ENCODE measurements at places on chromosomes 12 and 14.

DNA sequence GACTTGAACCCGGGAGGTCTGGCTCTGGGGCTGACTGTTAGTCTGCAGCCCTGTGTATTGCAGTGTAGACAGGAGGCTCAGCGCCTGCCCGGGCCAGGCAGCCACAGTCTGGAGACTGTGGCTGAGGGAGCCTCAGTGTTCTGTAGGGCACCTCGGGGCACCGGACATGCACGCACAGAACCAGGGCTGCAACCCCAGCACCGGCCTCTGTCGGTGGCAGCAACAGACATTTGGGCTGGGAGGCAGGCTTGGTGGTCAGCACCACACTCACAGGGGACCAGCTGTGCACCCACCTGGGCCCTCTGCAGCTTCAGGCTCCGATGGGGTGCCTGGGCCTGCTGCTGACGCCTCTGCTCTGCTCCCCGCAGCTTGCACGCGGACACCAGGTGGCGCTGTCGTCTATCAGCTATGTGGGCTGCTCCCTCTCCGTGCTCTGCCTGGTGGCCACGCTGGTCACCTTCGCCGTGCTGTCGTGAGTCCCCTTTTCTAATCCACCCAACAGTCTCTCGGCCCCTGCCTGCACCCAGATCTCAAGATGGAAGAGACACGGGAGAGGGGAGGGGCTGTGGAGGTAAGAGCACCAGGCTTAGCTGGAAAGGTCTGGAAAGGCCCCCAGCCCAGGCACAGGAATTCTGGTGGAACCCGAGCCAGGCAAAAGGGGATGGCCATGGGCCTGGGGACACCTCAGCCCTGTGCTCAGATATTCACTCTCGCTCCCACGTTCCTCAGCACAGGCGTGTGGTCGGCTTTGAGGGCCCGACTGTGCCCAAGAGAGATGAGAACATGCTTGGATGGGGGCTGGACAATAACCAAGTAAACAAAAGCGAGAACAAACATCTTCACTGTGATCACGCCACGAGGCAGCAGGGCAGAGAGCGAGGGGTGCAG is 151.0 kb downstream of the ADGRD1 start:
- DNase-seq, result peak; percentile 77

- no peak for DNase-seq
Observed at GRCh38 chr12:118342090-118342489, 30.6 kb downstream of the TAOK3 start.

GRCh38 chr12:79665212-79665887 is 25.4 kb downstream of the PAWR start:
- no peak for DNase-seq

GRCh38 chr14:71773898-71774481 is 158.2 kb upstream of the RGS6 start:
- DNase-seq, result no peak

DNA sequence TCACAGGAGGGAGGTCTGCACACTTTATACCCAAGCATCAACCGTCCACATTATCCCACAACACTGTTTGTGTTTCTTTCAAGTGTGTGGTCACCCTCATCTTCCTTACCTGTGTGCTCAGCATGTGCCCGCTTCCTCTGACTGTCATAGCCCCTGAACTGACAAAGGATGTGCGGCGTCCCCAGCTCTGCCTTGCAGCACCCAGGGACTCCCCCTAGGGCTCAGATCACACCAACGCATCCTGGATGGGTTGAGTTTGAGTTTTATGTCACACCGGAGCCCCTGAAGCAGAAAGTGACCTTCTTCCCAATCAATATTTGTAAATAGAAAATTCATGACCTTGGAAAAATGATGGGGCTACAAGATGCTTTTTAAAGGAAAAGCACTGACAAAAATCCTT is 770.7 kb upstream of the TMEM132C start:
- DNase-seq, result no peak

- DNase-seq, result no peak
Observed at GRCh38 chr14:103545915-103546651, 16.4 kb downstream of the BAG5 start.

- no peak for DNase-seq
Observed at GRCh38 chr14:95495076-95495475, 21.4 kb downstream of the SYNE3 start.

DNA sequence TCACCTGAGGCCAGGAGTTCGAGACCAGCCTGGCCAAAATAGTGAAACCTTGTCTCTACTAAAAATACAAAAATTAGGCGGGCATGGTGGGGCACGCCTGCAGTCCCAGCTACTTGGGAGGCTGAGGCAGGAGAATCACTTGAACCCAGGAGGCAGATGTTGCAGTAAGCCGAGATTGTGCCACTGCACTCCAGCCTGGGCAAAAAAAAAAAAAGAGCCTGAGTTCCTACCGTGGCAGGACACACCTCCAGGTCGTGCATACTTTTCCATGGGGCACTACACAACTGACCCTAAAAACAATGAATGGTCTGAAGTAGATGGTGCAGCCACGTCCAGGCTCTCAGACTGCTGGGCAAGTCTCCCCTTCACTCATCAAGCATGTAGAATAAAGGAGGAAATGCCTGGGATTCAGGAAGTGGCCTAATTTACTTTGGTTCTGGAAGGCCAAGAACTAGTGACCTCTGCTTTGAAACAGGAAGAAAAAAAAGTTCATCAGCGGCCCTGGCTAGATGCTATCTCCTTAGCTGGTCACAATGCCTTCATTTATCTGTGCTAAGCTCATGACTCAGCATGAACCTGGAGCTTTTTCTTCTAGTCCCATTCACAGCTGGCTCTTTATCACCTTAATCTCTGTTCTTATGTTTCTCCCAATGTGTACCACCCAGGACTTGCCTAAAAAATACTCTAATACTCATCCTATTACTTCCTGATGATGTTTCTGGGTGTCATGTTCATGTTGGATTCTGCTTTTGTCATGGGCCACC is 55.8 kb upstream of the OR6J1 start:
- no peak for DNase-seq

DNA sequence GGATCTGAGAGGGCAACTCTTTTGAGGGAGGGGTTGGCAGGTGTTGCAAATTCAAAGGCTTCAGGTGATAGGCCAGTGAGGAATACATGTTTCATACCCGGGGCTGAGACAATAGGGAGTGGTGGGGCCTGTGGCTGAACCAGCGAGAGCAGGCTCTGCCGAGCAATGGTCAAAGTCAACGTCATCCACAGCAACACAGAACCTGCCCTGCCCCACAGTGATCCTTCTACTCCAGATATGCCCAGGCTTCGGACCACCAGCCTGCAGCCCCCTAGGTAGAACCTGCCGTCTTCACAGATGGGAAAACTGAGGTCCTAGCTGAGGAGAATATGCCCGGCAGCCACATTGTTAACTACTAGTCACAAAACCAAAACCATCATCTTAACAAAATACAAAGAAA is 4.1 kb downstream of the SERPINA1 start:
- DNase-seq, result no peak

- DNase-seq, result no peak
Observed at GRCh38 chr12:82883394-82884355, 197.0 kb downstream of the TMTC2 start.

DNA sequence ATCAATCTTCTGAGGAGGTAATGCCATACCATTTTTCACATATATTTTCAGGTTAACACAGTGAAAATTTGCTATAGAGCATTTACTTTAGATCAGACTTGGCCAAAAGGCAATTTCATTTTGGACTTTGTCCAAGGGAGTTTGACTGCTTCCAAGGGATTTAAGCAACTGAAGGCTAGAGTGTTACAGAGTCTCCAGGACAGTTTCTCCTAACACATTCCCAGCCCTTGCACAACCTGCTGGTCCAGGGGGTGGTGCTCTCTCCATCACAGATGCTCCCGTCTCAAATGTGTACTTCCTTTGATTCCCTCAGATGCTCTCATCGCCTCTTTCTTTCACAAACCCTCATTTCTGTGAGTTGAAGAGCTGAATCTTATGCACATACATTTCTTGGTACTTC is 143.1 kb downstream of the TPH2 start:
- DNase-seq, result no peak

DNA sequence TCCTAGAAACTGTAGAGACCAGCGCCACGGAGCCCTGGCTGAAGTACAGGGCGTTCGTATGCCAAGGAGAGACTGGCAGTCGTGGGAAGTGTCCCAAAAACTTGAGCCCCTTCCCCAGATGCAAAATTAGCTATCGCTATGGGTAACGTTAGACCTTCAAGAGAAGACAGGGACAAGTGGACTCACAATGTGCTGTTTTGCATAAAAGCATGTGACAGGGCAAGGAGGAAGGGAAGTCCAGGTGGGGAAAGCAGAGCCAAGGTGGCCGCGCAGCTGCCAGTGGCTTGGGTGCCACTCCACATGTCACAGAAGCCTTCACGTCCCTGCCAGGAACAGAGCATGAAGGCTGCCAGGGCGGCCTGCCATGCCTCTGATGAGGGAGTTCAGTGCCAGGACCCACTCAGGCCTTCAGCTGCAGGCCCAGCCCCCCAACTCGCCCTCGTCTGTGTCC is 61.2 kb upstream of the DYNC1H1 start:
- no peak for DNase-seq

DNA sequence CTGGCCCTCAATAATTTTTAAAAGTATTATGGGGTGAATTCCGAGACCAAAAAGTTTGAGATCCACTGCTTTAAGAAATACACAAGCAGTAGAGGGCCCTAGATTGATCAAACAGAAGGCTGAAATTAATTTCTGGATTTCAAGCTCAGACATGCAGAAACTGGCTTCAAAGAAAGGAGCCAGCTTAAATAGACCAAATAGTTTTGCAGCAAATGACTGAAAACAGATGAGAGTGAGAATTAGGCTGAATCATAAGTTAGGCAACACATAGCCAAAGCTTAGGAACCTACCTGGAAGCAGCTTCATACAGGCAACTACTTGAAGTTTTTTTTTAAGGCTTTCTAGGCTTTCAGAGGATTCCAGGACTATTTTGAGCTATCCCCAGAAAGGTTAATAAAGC is 12.4 kb downstream of the ATF7 start:
- no peak for DNase-seq

DNA sequence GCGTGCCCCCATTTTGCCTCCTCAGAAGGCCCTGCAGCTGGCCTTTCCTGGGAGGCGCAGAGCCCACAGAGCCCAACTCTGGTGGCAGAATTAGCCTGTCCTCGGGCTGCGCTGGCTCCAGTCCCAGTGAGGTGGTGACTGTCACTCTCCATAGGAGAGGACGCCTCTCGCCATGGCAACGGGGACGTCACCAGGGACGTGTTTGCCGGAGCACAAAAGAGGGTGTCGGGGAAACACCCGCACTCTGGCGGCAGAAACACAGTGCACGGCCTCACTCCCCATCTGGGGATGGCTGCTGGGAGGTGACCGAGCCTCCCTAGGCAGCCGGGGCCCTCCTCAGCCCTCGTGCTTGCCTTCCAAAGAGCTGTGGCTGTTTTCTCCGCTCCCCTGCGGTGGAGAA is 50.2 kb upstream of the NCOR2 start:
- no peak for DNase-seq

GRCh38 chr14:88605594-88605993 is 42.8 kb downstream of the ZC3H14 start:
- DNase-seq, result no peak

- DNase-seq, result no peak
Observed at GRCh38 chr12:112353393-112353792, 28.8 kb downstream of the HECTD4 start.

DNA sequence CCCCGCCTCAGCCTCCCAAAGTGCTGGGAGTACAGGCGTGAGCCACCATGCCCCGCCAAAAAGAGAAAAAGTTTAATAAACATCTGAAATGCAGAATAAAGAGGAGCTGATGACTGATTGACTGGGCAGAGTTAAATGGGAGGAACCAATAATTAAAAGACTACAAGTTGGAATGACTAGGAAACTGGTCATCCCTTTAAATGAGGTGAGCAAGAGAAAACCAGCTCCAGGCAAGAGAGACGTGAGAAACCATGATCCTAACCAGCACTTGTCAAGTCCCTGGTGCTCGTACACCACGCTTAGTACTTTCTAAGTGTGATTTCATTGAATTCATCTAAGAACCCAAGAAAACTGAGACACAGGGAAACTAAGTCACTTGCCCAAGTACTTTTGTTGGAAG is 47.9 kb downstream of the MAP1LC3B2 start:
- no peak for DNase-seq

DNA sequence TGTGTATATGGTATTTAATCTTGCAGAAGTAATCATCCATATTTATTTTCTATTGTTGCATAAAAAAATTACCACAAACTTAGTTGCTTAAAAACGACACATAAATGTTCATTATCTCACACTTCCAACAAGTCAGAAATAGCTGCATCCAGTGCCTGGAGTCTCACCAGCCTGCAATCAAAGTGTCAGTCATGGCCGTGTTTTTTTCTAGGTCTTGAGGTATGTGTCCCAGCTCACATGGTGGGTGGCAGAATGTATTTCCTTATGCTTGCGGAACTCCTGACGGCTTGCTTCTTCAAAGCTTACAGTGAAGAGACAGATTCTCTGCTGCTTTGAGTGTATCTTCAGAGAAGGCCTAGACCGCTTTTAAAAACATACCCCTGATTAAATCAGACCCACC is 670.2 kb upstream of the LMO3 start:
- no peak for DNase-seq

GRCh38 chr12:102633981-102634605 is 153.7 kb upstream of the IGF1 start:
- no peak for DNase-seq

- DNase-seq, result no peak
Observed at GRCh38 chr12:41942354-41942753, 202.3 kb downstream of the GXYLT1 start.

DNA sequence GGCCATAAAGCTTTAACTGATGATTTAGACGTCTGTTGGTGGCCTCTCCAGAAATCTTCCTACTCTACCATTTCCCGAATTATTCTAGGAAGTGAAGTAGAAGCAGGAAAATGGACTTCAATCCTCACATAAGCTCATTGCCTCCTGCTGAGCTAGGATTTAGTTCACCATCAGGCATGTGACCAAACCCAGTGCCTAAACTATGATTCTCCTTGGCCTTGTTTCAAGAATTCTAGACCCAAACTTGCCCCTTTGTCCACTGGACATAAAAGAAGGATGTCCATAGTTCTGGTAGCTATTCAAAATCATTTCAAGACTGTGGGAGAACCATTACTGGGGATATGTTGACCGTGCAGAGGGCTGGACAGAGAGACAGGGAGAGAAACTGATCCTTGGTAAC is 105.8 kb downstream of the C12orf50 start:
- no peak for DNase-seq
